ENCODE measurements at places on chromosomes 11 and 22.

- no peak for DNase-seq
Observed at GRCh38 chr11:65822776-65823528, 10.8 kb upstream of the SNX32 start.

DNA sequence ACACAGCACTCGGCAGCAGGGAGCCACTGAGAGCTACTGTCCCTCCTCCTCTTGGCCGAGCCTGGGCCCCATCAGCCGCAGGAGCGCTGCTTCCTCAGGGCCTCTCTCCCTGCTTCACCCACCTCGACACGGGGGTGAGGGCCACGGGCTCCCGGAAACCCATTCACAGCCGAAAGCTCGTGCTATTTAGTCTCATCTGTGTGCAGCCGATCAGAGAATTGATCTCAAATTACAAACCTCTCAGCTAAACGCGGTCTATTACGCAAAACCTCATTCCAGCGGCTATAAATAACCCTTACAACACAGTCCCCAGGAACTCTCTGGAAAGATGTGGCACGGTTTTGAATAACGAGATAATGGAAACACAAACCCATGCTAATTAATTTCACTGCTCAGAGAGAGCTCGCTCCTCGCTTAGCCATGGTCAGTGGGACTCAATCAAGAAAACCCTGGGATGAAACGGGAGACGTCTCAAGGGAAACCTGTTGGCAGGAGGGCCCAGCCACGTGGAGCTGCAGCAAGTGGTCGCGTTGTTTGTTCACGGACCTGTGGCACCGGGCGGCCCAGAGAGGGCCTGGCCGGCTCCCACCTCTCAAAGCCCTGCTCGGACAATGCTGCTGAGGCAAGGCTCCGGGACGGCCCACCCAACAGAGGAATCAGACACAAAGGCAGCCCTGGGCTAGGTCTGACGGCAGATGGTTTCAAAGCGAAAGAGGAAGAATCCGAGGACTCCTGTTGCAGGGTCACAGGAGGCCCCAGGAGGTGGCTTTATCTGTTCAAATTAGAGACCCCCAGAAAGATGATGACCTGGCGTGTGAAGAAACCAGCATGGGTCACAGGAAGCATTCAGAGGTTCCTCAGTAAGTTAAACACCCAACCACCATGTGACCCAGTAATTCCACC lies 210.5 kb downstream of the CTTN start:
- no peak for DNase-seq

- DNase-seq, result no peak
Observed at GRCh38 chr11:35515224-35515623, 10.2 kb downstream of the PAMR1 start.

DNA sequence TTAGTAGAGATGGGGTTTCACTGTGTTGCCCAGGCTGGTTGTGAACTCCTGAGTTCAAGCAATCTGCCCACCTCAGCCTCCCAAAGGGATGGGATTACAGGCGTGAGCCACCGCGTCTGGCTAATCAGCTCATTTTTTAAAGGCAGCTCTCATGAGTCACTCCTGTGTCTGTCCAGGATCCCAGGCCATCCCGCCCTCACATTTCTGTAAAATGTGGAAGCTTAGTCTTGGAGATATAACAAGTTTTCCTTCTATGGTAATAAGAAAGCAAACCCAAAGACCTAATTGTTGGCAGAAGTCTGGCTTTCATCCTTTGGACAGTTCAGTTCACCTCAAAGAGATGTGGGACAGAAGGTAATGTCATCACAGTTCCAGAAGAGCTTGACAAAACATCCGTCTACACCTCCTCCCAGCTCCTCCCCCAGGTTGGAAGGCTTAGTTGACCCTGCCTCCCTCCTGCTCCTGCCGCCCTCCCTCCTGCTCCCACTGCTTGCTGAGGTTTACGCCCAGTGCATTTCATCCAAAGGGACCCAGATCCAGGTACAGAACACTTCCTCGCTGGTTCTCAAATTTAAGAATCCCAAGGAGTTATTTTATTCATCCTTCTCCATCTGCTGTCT lies 6.4 kb downstream of the DRD2 start:
- no peak for DNase-seq

DNA sequence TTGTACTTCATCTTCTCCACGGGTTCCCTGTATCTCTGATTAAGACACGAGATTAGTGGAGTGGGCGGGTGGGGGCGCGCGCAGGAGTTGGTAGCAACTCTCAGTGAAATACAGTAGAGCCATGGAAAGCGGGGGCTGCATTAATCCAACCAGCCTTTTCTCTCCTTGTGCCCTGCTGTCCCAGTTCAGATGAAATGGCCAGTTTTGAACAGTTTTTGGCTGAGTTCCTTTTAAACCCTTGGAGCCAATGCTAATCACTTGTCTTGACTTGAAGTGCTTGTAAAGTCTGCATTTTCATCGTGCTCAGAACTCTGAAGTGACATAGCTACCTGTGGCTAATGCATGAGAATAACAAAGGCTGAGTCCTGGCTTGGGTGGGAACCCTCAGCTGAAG lies 734 bp upstream of the TMEM123 start:
- DNase-seq, result peak; percentile 71

DNA sequence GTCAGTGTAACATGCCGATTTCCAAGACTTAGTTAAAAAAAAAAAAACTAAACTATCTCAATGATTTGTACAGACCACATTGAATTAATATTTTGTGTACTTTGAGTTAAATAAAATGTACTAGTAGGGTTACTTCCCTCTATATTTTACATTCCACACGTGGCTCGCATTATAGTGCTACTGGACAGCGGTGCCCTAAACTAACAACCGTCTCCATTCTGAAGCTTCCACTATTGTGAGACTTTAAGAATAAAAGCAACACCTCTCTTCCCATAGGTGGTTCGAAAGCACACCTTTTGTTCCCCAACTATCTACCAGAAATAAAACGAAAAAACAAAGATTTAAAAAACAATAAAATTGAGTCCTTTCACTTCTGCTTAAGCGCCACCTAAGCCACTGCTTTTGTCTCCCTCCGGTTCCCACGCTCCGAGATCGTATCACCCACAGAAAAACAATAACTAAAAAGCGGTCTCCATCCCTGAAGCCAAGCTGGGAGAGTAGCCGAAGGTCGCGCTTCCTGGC lies 380 bp upstream of the TTC17 start:
- no peak for DNase-seq

GRCh38 chr11:112467721-112468120 lies 207.1 kb upstream of the PLET1 start:
- no peak for DNase-seq

- no peak for DNase-seq
Observed at GRCh38 chr11:73856031-73856567, 20.5 kb downstream of the COA4 start.

GRCh38 chr22:37674951-37675929 lies at the start of gene LGALS1:
LGALS1 (plus strand) TSS chr22:37675636; CDS start chr22:37675703, 67 bp downstream.
- peak; percentile 98 for DNase-seq

- DNase-seq, result no peak
Observed at GRCh38 chr22:29762263-29762662, 4.5 kb downstream of the ZMAT5 start.

DNA sequence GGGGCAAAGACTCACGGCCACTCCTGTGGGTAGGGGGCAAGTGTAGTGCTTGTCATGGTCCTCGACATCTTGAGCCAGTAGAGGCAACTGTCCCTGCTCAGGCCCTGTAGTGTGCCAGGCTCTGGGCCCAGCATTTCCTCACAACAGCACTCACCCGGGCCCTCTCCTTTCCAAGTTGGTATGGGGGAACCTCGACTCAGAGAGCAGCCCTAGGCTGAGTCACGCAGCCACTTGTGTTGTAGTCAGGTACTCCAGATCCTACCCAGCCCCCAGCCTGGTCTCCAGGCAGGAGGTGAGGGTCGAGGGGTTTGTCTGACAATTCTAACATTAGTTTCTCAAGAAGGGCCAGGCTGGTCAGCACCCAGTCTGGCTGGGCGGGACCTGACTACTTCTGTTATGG lies 4.1 kb downstream of the RELT start:
- DNase-seq, result no peak

DNA sequence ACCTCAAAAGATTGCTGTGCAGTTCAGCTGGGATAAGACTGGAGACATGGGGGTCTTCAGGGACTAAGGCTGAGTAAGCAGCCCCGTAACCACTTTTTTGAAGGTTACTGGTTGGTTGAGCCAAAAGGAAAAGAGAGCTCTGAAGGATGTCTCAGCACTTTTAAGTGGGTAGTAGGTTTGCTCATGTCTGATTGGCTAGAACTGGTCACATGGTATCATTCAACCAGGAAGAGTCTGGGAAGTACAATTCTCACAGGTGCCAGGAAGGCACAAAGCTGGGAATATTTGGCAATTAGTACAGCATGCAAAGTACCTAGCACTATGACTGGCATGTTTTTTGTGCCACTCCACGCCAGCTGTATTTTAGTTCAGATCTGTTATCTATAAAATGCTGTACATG lies 58.1 kb downstream of the SNX19 start:
- DNase-seq, result no peak

GRCh38 chr11:16193897-16194381 lies 162.4 kb downstream of the SOX6 start:
- no peak for DNase-seq

DNA sequence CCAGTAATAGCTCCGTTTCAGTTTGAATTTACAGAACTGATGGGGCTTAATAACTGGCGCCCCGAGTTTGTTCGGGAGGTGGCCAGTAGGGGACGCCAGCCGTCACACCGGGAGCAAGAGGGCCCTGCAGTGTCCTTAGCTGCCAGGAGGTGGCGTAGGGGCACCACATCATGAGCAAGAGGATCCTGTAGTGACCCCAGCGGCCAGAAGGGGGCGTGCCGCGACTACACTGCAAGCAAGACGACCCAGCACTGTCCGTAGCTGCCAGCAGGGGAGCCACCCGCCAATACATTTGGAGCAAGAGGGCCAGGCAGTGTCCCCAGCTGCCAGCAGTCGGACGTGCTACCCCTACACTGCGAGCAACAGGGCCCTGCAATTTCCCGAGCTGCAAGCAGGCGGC lies 663.7 kb upstream of the B3GAT1 start:
- DNase-seq, result peak; percentile 81

GRCh38 chr11:128921793-128922192 lies 20.9 kb downstream of the TP53AIP1 start:
- no peak for DNase-seq

DNA sequence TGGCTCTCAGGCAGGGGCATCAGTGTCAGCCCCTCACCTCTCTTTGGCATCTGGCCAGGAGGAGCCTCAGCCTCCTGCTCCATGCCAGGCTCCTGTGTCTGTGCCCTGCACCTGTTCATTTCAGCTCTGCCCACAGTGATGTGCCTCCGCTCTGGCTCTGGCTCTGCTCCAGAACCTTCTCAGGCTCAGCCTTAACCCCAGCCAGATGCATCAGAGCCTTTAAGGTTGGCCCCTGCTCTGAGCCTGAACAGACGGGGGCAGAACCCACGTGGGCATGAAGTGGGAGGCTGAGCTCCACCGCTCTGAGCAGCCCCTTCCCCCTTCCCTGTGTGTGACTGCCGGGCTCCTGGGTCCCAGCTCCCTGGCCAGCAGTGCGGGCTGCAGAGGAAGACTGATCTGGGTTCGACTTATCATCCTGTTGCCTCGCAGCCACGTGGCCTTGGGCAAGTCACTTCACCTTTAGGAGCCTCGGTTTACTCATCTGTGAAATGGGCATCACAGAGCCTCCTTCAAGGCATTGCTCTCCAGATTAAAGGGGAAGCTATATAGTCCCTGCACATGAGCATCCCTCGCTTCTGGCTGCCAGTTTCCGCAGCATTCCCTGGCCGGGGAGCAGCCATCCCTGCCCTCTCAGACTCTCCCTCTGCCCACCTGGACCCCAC lies 44.7 kb upstream of the RTL6 start:
- DNase-seq, result no peak

DNA sequence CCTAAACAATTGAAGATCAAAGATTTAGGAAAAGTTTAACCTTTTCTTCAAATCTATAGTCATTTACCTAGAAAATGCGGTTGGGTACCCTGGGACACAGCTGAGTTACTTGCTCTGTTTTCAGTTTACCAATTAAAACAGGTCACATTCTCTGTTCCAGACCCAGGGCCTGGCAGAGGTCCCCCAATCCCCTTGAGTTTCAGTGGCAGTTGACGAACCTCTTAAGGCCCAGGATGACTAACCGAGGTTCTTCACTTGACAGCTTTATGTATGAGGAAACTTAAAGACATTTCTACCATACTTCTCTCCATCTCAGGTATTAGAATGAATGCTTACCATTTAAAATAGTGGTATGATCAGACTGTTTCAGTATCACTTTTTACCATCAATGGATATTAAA lies 16.3 kb downstream of the LDHAL6A start:
- no peak for DNase-seq

- DNase-seq, result peak; percentile 76
Observed at GRCh38 chr22:45537734-45538181, 35.1 kb downstream of the FBLN1 start.

DNA sequence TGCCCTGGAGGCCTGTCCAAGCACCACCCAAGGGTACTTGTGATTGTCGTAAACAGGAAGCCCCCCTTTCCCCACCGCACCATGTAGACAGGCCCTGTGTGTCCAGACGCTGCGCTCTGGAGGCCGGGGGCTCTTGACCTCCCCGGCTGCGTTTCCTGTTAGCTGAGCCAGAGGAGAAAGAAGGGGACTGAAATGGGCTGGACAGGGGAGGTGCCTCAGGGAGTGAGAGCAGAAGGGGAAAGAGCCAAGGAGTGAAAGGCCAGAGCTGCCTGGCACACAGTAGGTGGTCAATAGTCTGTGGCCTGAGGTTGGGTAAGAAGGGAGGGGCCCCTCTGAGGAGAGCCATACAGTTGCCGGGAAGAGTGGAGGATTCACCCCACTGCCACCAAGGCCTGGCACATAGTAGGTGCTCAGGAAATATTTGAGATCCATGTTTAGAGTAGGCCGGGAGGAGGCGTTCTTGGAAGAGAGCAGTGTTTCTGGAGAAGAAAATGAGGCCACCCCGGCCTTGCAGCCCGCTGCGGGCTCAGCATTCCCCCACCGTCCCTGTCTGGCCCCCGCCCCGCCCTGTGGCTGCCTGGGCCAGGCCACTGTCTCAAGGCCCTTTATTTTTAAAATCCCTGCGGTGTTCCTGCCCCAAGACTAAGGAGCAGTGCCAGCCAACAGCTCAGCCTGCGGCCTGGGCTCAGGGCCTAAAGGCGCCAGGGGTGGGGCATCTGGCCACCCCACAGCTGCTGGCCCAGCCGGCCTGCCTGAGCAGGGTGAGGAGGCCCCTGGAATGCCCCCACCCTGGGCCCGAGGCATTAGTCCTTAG lies 13.6 kb upstream of the CDC42EP1 start:
- DNase-seq, result peak; percentile 82

DNA sequence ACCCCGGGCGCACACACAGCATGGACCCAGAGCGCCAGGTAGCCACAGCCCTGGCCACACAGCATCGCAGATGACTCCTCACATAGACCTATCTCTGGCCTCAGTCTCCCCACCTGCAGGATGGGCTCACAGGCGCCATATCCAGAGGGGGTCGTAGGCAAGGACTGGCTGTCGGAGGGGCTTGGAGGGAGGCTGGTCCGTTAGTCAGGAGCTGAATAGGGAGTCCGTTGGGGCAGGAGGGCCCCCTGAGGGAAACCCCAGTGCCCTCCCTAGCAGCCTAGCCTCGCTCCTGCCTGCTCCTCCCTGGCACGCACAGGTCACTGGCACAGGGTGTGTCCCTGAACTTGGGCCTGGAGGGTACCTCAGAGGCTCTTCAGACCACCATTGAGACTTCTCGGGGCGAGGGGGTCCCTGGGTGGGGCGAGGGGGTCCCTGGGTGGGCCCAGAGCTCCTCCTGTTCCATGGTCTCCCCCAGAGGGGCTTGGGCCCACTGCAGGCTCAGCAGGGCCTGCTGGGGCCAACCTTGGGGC lies 2.0 kb downstream of the PLXNB2 start:
- no peak for DNase-seq

GRCh38 chr11:19087658-19088057 lies 27.1 kb upstream of the MRGPRX2 start:
- no peak for DNase-seq

GRCh38 chr11:120079750-120080610 lies 57.9 kb downstream of the TRIM29 start:
- DNase-seq, result no peak

Data from Right ventricle myocardium inferior (tissue), 1 donor.